ENCODE measurements at places on chromosomes 13 and 19.

DNA sequence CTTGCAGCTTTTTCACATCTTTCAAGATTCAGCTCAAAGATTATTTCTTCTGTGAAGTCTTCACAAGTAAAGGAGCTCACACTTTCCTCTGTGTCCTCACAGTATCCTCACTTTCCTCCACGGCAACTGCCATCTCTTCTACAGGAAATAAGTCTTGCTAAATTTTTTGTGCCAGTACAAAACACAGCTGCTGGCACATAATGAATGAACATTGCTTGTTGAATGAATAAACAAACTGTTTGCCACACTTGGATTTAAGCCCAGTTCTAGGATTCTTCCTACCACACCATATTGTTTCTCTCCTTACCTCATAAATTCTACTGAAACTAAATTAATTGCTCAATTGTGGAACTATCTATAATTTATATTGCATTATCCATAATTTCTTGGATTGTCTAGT, 59.5 kb downstream of the RAP2A start:
- no peak for DNase-seq

GRCh38 chr13:44620057-44620456, 43.9 kb upstream of the TSC22D1 start:
- DNase-seq = no peak

DNA sequence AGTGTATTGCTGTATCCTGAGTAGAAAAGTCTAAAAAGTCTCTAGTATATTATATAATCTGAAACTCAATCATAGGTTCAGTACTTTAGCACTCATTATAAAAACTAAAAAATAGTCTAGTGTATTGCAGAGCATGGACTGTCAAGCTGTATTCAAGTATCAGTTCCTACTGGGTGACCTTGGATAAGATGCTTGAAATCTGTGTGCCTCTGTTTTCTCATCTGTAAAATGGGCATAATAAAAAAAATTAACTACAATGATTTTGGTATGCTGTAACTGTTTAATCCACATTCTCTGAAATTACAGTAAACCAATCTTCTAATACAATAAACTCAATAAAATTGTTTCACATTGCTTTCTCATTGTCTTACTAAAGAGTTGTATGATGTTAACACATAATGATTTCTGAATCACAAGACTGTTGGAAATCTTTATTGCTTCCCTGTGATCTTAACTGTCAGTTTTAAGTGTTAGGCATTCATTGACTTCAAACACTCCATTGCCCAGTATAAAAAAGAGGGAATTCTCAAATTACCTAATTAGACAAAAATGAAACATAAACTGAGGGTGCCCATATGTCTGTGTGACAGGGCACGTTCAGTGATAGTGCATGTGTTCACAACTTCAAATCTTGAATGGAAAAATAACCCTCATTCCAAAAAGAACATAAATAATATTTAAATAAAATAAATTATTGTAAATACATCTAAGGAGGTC, 2.2 kb downstream of the STARD13 start:
- DNase-seq = no peak

GRCh38 chr19:29806098-29806866, 5.5 kb upstream of the CCNE1 start:
- peak; percentile 97 for DNase-seq

GRCh38 chr13:27463500-27463899, 13.1 kb upstream of the MTIF3 start:
- no peak for DNase-seq

GRCh38 chr13:110352735-110353134, 45.7 kb downstream of the COL4A2 start:
- DNase-seq = no peak

DNA sequence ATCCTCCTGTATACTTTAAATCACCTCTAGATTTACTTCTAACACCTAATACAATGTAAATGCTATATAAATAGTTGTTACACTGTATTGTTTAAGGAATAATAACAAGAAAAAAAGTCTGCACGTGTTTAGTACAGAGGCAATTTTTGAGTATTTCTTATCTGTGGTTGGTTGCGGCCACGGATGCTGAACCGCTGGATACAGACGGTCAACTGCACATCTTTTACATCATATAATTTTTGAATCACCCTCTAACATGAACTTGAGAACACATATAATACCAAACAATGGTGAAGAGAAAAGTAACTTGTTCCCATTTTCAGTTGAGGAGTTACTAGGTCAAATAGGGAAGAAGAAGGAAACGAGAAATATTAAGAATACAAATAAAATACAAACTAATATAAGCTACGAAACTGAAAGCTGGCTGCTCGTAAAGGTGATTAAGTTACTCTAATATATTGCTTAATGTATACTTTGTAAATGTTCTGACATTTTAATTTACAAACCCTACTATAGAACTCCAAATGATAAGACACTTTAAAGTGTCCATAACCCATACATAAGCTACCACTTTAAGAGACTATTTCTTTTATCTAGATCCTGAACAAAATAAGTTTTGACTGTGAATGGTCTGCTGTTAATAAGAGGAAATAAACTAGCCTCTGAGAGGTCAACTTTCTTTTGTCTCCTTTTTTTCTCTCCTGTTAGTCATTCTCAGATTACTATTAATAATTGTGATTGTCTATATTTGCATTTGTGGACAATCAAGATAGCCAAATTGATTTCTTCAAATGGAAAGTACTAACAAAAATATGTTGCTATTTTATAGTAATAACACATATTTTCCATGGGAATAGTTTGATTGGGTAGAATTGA, 457.4 kb downstream of the DIAPH3 start:
- no peak for DNase-seq

DNA sequence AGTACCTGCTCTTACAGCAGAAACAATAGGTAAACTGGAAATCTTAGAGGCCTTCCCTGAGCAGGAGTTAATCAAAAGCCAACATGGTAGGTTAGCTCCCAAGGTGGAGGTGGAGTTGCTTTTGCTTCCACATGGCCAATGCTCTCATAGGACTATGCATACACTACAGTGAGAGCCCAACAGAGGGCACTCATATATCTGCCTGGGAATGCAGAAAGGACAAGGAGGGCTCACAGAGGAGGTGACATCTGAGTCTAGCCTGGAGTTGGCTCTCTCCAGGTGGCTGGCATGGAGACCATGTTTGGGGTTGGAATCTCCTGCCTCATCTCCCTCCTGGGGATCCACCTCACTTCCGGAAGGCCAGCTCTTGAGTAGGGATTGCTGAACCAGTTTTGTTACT, 34.6 kb downstream of the ATP8A2 start:
- DNase-seq = no peak

DNA sequence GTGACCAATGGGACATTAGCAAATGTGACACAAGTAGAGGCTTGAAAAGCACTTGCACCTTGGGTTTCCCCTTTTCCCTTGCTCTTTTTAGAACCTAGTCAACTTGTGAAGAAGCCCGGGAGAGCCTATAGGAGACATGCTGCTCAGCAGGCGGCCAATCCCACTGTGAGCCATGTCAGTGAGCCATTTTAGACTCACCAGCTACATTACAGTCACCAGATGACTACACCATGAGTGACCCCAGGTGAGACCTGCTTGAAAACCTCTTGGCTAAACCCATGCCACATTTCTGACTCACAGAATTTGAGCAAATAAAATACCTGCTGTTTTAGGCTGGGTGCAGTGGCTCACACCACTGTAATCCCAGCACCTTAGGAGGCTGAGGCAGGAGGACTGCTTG, 317.5 kb downstream of the KLF12 start:
- no peak for DNase-seq

DNA sequence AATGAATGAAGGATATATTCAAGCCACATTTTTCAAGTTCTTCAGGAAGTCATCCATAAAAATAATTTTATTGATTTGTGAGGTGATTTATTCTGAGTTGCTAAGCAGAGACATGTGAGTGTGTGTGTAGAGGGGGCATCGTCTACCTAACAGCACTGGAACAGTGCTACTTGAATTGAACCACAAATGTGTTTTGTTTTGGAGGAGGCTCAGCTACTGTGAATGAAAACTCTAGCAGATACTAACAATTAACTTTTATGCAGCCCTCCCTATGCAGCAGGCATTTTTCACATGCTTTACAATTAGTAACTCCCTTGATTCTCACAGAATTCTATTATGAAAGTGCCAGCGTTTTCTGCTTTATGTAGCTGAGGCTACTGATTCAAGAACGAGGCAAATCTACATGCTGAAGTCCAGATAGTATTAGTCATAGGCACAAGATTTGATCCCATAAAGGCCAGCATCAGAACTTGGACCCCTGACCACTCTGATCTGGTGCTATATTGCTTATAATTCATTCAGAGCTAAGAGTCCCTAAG, 103.7 kb downstream of the MYO16 start:
- DNase-seq = no peak

- DNase-seq = no peak
Measured at GRCh38 chr13:27081893-27082679, 89.5 kb downstream of the USP12 start.

DNA sequence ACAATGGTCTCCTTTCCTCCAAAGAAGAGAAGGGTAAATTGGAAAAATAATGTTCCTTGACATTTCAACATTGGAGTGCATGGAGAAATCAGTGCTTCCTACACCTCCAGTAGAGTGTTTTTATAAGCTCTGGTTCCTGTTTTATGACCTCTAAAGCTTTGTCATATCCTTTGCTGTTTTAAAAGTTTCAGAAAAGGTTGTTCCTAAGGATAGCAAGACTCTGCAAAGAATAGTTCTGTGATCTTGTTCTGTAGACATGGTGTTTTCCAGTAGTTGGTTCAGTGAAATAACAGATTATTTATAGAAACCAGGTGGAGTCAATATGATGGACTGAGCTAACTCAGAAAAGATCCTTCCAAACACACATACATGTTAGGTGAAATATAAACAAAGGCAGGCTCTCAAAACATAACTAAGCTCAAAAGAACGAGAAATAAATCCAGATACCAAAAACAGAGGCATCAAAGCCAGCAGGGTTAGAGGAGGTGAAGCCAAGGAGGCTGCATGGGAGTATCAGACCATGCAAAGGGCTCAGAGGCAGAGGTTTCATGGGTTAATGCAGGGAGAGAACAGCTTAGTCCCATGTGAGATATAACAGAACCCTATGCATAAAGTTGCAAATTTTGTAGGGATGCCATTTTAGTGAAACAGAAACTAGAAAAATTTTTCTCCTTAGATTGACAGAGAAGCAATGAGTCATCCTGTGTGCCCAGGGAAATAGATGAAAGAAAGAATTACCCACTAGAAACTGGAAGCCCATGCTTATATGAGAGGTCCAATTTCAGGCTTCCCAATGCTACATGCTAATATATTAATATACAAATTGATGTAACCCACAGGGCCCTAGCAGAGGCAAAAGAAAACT, 44.3 kb downstream of the SHISA2 start:
- no peak for DNase-seq

DNA sequence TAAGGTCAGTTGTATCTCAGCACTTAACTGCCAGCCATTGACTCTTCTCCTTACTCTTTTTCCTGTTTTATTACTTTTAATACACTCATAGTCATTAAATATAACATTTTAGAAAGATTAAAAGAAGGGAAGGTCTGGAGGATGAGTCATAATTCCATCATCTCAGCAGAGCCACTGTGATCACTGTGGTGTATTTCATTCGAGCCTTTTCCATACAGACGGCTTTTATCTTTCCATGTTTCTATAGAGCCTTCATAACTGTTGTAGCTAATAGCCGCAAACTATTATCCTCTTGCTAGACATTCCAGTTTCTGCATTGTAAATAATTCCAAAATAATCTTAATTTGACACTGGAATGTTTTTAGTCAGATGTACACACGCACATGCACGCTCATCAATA, 4.7 kb upstream of the FLT1 start:
- peak; percentile 91 for DNase-seq

- DNase-seq = no peak
Measured at GRCh38 chr13:110232756-110233155, 74.2 kb downstream of the COL4A1 start.

DNA sequence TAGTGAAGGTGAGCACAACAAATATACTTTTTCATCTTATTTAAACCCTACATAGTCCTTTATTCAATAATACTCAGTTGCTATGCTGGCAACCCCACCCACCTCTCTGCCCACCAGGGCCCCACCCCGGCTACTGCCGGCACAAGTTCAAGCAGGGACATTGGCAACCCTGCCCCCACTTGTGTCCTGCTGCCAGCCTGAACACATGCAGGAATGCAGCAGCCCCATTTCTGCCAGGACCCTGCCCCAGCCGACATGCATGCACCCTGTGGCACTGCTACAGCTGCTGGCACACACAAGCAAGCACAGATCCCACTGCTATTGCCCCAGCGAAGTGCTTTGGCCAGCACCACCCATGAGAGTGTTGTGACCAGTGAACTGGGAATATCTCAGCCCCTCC, 289.8 kb downstream of the COG6 start:
- DNase-seq = no peak

GRCh38 chr13:73873940-73874830, 260.0 kb downstream of the KLF12 start:
- DNase-seq = no peak

GRCh38 chr13:71787414-71787813, 79.6 kb downstream of the DACH1 start:
- no peak for DNase-seq

DNA sequence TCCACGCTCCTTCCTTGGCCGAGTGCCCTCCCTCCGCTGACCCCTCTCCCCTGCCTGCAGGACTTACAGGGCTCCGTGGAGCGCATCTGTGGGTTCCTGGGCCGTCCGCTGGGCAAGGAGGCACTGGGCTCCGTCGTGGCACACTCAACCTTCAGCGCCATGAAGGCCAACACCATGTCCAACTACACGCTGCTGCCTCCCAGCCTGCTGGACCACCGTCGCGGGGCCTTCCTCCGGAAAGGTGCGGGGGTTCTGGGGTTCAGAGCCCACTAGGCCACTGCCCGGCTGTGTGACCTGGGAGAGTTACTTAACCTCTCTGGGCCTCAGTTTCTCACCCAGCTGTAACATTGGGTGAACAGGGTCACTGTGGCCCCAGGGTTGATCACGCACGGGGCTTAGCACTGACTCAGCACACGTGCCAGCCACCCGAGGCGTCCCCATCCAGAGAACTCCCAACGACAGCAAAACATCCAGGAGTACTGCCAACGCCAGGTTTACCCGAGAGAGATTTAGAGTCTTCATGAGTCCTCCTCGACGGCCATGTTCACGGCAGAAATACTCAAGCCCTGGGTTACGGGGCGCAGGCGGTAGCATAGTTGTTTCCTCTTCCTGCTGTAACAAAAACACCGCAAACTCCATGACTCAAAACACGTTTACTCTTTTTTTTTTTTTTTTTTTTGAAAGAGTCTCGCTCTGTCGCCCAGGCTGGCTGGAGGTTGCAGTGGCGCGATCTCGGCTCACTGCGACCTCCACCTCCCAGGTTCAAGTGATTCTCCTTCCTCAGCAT, 9.7 kb upstream of the SPACA4 start:
- DNase-seq = no peak

GRCh38 chr19:6204866-6205723, 69.6 kb downstream of the ACSBG2 start:
- no peak for DNase-seq

GRCh38 chr13:20191311-20192157, 1.2 kb downstream of the GJB2 start:
- DNase-seq = no peak

GRCh38 chr13:30142486-30143211, 164.7 kb downstream of the KATNAL1 start:
- peak; percentile 95 for DNase-seq

GRCh38 chr13:25380082-25380481, 8.3 kb downstream of the ATP8A2 start:
- no peak for DNase-seq

Data from umbilical cord (tissue), 2 donors.